Neural crest cell (in vitro differentiated cells): ENCODE measurements at places on chromosomes 2 and 18.
A peak's percentile ranks its signal among the peaks of the same experiment; 100 is the strongest.

DNA sequence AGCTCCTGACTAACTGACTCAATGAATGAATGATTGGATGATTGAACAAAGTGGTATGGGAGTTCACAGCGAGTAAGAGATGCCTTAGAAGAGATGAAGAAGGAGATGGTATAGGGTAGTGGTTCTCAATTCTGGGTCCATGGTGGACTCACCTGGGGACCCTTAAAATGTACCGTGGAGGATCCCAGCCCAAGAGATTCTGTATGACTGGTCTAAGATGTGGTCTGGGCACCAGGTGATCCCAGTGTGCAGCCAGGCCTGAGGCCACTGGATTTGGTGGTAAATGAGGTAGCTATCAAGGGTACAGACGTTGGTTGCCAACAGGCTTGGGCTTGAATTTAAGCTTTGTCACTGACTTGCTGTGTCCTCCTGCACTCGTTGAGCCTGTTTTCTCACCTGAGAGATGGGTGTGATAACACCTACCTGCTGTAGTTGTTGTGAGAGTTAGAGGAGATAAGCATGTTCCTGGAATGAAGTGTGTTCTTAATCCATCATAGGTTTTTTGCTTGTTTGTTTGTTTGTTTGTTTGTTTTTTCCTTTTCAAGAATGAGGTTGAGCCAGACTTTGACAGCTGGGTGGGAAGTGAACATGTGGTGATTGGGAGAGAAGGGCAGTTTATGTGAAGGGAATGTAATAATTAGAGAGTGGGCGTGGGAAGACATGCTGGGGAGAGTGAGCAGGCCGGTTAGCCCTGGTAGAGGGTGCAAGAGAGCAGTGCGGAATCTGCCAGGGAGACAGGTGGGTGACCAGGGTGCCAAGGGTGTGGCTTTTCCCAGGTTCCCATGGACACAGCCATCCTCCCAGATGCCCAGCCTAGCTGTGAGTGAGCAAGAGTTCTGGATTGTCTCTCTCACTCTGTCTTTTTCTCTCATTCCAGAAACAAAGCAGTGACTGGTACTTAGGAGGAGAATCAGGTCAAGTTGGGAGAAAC lies 31.4 kb upstream of the IL1B start:
- DNase-seq, result no peak
- peaks cover 13% of the 10 kb centered on the region for H3K36me3 ChIP-seq
- no peak overlapping the region for H3K4me3 ChIP-seq

- H3K27ac ChIP-seq, result no peak overlapping the region
- H3K4me3 ChIP-seq, result no peak overlapping the region
- no peak for DNase-seq
- no peaks in the 10 kb centered on the region for H3K4me1 ChIP-seq
- no peaks in the 10 kb centered on the region for H3K36me3 ChIP-seq
Measured at GRCh38 chr18:49548229-49548636, 13.6 kb upstream of the LIPG start.

GRCh38 chr18:55419132-55419946 lies 168.7 kb downstream of the TCF4 start:
- peaks cover 55% of the 10 kb centered on the region for H3K4me1 ChIP-seq
- H3K36me3 ChIP-seq, result no peaks in the 10 kb centered on the region
- H3K27ac ChIP-seq, result no peak overlapping the region
- DNase-seq, result no peak
- peaks cover 2% of the 10 kb centered on the region for H3K27me3 ChIP-seq

DNA sequence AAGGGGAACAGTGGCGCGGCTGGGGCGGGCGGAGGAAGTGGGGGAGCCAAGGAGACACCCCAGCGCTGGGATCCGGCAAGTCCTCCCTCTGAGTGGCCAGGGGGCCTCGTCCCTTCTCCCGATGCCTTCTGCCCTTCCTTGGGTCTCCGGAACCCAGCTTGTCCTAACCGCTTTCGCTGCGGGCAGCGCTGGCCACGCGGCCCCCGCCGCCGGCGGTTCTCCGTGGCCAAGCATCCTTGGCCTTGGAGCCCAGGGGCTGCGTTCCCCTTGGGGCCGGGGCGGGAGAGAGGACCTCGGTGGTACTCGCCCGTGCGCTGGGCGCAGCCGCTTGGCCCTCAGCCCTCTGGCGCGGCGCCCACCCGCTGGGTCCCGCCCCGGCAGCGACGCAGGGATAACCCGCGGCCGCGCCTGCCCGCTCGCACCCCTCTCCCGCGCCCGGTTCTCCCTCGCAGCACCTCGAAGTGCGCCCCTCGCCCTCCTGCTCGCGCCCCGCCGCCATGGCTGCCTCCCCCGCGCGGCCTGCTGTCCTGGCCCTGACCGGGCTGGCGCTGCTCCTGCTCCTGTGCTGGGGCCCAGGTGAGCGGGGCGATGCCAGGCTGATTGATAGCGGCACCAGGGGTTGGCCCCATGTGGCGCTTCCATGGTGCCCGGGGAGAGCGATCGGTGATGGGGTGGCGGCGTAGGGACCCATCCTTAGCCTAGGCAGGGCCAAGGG lies 128.7 kb downstream of the UXS1 start:
- no peaks in the 10 kb centered on the region for H3K36me3 ChIP-seq
- H3K27me3 ChIP-seq, result peaks cover 26% of the 10 kb centered on the region

DNA sequence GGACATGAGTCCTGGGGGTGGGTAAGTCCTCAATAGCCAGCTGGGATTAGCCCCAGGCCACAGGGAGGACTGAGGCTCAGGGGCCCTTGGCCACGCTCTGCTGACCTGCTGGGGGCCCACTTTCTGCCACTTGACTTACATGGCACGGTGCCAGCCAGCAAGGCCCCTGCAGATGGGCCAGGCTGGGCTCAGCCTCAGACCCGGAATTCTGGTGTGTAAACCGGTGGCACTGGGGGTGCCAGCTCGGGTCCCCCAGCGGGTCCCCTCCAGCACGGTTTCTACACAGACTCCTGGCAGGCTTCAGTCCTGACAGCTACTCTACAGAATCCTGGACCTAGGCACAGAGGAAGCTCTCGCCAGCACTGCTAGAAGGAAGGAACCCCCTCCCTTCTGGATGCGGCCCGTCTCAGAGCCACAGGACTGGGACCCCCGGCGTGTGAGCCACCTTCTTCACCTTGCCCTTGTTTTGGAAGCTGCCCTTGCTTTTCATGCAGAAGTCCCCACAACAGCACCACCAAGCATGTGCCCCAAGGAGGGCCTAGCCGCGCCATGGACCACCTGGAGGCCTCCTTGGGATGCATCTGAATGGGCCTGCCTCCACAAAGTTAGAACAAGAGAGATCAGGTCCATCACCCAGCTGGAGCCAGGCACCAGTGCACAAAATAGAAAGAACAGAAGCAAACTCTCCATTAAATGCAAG lies 8.0 kb downstream of the HDAC4 start:
- H3K36me3 ChIP-seq, result peaks cover 6% of the 10 kb centered on the region
- no peak overlapping the region for H3K4me3 ChIP-seq
- H3K4me1 ChIP-seq, result peaks cover 45% of the 10 kb centered on the region
- H3K27ac ChIP-seq, result no peak overlapping the region

- peak overlapping the region; percentile 12 for H3K27ac ChIP-seq
- no peak overlapping the region for H3K4me3 ChIP-seq
- no peaks in the 10 kb centered on the region for H3K27me3 ChIP-seq
- no peak for DNase-seq
- peaks cover 10% of the 10 kb centered on the region for H3K36me3 ChIP-seq
Measured at GRCh38 chr2:156476850-156477206, 40.6 kb downstream of the GPD2 start.

DNA sequence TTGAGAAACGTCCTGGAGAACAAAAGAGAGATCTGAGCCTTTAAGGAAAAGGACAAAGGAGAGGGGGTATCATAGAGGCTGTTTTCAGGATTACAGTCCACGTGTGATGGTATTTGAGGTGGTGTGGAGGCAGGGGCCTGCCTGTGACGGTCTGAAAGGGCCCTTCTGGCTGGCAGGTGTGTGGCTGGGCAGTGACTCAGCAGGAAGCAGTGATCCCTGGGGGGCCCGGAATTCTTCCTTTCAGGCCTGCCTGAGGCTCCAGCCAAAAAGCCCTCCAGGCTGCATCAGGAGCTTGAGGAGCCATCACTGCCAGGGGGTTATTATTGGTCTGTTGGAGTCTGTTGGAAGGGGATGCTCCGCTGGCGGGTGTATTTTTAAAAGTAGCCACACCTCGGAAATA lies 97.2 kb upstream of the TMEM18 start:
- DNase-seq, result no peak
- peaks cover 40% of the 10 kb centered on the region for H3K4me1 ChIP-seq
- no peaks in the 10 kb centered on the region for H3K36me3 ChIP-seq
- no peaks in the 10 kb centered on the region for H3K27me3 ChIP-seq

DNA sequence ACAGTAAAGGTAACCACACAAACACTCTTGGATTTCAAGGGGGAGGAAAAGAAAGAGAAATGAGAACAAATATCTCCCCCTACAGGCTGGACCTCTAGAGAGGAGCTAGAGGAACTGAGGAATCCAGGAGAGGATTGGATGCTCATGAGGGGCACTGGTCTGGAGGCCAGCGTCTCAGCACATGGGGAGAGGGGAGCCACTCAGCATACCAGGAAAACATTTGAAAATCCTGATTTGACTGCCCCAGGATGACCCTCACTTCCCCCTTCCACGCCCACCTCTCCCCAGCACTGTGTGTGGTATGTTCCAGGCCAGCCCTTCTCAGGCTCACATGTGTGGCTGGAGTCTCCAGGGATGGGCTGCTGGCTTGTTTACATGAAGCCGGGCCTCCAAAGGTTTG lies 396.8 kb upstream of the ID2 start:
- H3K36me3 ChIP-seq, result no peaks in the 10 kb centered on the region
- no peak overlapping the region for H3K4me3 ChIP-seq
- no peak for DNase-seq
- H3K27me3 ChIP-seq, result no peaks in the 10 kb centered on the region
- peak overlapping the region; percentile 28 for H3K27ac ChIP-seq
